ENCODE measurements at places on chromosomes 13 and 19.

- no peak for DNase-seq
Observed at GRCh38 chr19:40198272-40198990, 7.2 kb downstream of the MAP3K10 start.

DNA sequence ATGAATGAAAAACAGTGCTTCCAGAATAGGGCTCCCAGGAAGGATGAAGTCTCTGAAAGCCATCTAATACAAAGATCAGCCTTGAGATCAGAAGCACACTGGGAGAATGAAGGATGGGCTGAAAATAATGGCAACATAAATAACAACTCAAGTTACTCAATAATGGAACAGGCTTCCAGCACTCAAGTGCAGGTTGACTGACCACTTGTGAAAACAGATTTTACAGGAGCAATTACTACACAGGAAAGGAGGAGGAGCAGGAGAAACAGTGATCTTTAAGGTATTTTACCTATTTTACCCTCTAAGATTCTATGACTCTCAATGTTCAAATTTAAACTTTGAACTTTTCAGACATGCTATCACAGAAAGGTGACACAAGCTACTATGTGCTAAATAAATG lies 106.0 kb downstream of the USP12 start:
- no peak for DNase-seq

- no peak for DNase-seq
Observed at GRCh38 chr19:58548859-58549663, 5.2 kb downstream of the TRIM28 start.

DNA sequence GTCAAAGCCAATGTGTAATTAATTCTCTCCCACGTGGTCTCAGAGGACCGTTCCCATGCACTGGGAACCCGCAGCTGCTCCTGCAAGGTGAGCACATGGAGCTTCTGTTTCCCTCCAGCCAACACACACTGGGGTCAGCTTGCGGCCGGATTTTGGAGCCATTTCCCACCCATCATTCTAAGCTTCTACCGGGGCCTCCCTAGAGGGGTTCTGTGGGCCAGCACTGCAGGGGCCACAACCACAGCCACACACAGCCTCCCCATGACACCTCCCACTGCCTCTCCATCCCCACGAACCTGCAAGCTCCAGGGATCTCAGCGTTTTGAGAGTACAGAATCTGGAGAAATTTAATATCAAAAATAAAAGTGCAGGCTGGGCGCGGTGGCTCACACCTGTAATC lies 120.7 kb upstream of the SOX1 start:
- DNase-seq = no peak

- DNase-seq = no peak
Observed at GRCh38 chr19:16623066-16623465, 4.9 kb downstream of the MED26 start.

- DNase-seq = no peak
Observed at GRCh38 chr13:108005231-108005630, 210.1 kb downstream of the LIG4 start.

DNA sequence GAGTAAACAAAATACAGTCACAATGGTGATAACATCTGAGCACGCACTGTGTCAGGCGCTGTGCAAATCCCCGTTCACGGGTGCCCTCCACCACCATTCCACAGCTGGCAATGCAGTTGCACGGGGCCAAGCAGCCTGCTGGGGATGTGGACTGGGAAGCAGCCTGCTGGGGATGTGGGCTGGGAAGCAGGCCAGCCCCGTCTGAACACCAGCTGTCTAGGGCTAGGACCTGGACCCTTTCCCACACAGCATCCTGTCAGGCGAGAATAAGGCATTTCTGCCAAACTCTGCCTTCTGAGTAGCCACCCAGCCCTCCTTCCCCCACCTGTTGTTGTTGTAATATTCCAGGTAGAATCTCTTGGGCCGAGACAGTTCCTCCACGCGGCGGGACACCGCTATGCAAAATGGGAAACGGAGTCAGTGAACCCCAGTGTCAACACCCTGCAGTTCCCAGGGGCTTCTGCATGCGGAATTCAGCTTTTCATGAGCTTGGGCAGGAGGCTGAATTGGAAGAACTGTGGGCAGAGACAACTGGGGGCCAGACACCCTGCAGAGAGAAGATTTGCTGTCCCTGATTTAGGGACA lies 27.8 kb upstream of the MIER2 start:
- DNase-seq = no peak

GRCh38 chr19:18108897-18109296 lies 11.3 kb downstream of the MAST3 start:
- DNase-seq = no peak

DNA sequence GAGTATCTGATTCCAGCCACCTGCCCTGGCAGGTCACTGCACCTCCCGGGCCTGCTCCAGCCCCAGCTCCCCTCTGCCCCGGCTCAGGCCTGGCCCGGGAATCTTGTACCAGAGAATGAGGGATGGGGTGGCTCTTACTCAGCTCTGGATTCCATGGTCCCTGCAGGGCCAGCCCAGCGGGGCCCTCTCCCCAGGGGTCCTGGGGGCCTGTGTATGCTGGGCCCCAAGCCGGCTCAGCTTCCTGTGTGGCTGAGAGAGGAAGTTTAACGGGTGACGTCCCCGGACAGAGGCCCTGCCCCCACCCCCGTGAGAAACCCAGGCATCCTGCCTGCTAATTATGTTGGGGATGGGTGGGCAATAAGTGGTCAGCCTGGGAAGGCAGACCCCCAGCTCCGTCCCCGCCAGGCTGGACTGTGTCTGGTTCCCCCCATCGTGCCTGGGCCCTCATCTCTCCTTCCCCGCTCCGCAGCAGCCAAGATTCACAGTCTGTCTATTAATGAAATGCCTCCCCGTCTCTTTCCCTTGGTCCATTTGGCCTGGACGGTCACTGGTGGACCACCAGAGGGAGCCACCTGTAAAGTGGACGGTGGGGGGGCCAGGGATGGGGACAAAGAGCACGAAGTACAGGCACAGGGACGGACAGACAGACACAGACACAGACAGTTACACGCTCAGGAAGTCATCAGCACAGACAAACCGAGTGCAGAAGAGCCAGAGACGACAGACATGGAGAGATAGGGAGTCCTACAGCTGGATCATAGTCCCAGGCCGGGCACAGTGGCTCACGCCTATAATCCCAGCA lies at the start of gene DENND1C:
Gene DENND1C (minus strand): TSS at position 247 of the 802 bp plus-strand sequence. CDS start 92 bp downstream, at position 155.
- DNase-seq = no peak

GRCh38 chr13:49567491-49567890 lies 17.9 kb downstream of the RCBTB1 start:
- DNase-seq = no peak

DNA sequence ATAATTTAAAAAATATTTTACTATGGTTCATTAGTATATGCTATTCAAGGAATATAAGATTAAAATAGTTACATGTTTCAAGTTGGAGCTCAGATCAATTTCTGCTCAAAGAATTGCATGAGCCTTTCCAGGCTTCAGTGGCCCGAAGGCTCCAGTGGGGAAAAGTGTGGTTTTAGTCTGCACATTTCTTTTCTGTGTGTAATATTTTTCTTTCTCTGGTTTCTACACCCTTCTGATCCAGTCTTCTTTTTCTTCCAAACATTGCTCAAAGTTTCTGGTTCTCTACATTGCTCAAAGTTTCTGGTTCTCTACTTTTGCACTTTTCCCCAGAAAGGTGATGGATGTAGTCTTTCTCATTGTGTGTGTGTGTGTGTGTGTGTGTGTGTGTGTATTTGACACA lies 64.7 kb upstream of the OXGR1 start:
- DNase-seq = no peak

GRCh38 chr13:99808786-99809185 lies 162.8 kb downstream of the ZIC5 start:
- no peak for DNase-seq

DNA sequence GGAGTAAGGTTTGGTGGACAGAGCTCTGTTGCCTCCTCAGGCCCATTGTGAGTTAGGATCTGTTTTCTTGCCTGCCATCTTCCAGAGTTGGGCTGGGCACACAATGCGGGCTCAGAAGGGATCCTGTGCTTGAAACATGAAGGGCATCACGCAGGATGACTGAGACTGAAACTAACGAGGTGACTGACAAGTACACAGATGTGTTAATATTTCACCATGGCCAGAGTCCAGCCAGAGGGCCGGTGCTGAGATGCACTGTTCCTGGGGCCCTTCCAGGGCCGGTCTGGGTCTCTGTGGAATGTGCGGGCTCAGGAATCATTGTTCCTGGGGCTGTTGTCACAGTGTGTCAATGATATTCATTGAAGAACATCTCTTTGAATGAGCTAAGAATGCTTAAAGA lies 163.7 kb downstream of the URI1 start:
- no peak for DNase-seq

DNA sequence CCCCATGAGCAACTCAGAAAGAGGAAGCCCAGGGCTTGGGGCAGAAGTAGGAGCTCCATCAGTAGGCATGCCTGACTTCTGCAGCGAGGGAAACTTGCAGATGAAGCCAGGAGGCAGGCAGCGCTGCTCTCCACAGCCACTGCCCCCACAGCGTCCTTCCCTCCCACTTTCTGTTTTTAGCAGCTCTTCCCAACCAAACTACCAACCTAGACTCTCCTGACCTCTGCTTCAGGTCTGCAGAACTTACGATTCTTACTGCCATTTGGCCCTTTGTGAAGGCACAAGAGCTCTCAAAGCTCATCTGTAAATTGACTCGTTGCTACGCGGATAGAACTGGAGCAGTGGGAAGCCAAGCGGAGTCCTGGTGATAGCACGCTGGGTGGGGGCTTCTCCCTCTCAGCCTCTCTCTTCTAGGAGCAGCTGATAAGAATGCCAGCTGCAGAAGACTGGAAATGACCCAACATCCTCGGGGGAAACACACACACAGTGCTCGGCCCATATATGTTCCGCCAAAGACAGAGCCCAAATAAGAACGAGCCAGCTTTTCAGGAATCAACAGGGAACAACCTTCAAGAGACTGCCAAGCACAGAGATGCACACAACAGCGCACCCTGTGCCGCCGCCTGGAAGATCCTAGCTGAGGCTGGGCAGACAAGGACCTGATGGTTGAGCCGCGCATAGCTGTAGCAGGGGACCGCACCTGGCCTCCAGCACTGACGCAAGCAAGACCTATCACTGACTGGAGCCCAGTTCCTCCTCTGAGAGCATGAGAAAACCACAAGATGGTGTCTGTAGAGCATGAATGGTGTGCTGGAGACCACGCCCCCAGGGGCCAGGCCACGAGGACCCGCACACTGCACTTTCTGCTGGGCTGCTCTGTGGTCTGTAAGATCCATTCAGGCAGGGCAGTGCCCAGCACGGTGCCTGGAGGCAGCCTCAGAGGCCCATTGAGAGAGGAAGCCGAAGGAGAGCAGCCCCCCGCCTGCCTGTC lies 15.9 kb upstream of the SLC35E1 start:
- DNase-seq = peak; percentile 36

GRCh38 chr19:6476155-6476895 lies 5.3 kb downstream of the DENND1C start:
- no peak for DNase-seq

DNA sequence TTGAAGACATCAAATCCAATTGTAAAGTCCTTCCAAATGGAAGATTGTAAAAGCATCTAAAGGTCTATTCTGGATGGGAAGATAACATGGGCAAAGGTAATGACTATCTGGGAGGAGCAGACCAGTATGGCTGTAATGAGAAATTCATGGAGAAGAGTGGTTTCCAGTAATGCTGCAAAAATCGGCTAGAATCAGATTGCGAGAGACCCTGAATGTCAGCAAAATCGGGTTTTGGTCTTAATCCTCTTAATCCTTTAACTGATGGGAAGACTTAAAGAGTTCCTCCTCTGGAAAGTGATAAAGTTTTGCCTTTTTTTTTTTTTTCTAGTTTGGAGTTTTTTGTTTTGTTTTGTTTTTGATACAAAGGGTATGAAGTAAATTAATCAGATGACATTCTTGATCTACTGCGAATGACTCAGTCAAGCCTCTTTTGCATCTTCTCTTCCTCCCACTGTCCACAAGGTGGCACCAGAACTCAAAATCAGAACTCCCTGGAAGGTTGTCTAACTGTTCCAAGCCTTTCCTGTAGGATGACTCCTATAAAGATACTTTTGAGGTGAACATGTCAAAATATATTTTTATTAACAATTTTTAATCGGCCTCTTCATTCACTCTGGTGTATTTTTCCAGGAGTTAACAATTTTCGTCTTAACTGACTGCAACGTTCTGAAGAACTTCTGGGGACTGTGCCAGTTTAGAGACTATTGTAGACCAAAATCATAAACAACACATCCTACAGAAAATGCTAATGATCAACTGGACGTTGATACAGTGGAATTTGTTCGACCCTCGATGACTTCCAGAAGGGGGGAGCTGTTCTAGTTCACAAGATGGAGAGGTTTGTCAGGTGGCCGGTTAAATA lies 213.3 kb upstream of the MIR17HG start:
- peak; percentile 56 for DNase-seq

DNA sequence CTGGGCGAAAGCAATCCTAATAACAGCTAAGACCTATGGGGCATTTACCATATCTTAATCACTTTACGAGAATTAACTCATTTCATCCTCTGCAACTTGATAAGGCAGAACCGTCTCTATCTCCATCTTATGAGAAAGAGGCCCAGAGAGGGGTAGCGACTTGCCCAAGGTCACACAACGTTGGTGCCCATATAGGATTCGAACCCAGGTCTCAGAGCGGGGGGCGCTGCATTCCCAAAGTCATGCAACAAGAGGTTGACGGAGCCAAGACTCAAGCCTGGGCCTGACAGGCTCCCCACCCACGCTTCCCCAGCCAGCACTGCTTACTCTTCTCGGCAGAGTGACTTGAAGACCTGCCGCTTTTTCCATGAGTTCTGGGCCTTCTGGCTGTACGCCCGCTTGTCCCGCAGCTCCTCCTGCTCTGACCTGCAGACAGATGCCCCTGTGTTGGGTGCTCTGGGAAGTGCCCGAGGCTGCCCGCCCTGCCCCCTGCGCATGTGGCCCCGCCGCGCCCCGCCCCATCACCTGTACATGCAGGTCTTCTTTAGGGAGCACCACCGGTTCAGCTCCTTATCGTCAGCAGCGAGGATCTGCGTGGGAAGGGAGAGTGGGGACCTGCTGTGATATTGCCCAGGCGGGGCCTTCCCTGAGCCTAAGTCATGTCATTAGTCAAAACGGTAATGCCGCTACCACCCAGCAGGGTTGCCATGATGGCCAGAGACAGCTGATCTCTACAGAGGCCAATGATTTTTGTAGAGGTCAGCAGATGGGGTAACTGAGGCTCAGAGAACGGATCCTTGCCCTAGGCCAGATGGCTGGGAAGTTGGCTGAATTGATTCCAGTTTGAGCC lies 10.8 kb downstream of the KRI1 start:
- no peak for DNase-seq

DNA sequence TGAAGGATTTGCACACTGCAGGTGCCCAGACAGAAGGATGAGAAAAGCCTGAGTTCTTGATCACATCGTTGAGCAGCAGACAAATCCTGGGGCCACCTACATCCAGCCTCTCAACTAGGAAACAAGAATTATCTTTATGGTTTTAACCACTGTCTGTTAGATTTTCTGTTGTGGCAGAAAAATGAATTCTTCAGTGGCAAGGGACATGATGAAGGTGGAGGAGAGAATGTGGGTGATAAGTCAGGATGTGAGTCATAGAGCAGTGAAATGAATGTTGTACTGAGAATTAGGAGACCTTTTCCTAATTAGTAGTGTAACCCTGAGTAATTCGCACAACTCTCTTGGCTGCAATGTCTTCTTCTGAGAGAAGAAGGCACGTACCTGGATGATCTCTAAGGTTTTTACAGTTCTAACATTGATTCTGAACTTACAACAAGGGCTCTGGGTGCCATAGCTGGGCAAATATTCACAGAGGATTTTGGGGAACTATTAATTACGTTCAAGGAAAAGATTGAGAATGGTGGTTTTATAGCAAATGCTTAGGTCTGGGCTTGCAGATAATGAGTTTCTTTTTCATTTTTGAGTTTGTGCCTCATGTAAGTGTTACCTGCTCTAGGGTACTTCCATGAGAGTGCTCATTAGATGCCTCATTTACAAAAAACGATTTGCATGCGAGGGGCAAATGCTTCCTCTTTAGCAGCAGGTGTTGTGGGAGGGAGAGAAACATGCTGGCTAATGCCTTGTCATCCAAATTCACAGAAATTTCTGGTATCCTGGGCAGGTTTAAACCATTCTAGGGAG lies 111.0 kb upstream of the KL start:
- DNase-seq = no peak

Data from prostate gland (tissue), 2 donors.